H9 (cell line): ENCODE measurements at places on chromosomes 5 and 9.

- DNase-seq, result no peak
- no peak overlapping the region for H3K27ac ChIP-seq
- no peak overlapping the region for H3K4me3 ChIP-seq
- 0 out of 2 replicates have a peak, but pooled peaks cover 3% of the 10 kb centered on the region for H3K36me3 ChIP-seq
- peaks cover 9% of the 10 kb centered on the region; the same call in 1 of the 2 replicates for H3K4me1 ChIP-seq
Measured at GRCh38 chr9:68983008-68983411, 30.9 kb downstream of the PRKACG start.

- DNase-seq, result no peak
- peaks cover 49% of the 10 kb centered on the region for H3K36me3 ChIP-seq
- H3K4me1 ChIP-seq, result no peaks in the 10 kb centered on the region
Measured at GRCh38 chr9:19373527-19373926, 6.5 kb downstream of the RPS6 start.

DNA sequence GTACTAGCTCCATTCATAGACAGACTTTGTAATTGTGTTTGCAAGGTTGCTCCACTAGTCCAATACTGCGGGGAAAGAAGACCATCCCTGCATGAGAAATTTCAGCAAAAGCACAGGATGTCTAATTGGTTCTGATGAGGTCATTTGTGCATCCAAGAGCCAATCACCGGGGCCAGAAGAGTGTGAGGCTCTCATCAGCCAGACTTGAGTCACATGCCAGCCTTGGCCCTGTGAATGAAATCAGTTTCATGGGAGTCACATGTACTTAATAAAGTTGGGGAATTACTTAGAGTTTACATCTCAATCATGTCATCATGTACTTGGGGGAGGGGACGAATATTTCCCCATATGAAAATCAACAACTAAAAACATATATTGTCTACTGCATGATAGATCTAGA lies 1236.0 kb downstream of the MAT2B start:
- H3K27ac ChIP-seq, result no peak overlapping the region
- no peaks in the 10 kb centered on the region for H3K27me3 ChIP-seq
- no peaks in the 10 kb centered on the region; the same call in 2 of the 3 replicates for H3K36me3 ChIP-seq
- no peak for DNase-seq
- H3K4me1 ChIP-seq, result no peaks in the 10 kb centered on the region

DNA sequence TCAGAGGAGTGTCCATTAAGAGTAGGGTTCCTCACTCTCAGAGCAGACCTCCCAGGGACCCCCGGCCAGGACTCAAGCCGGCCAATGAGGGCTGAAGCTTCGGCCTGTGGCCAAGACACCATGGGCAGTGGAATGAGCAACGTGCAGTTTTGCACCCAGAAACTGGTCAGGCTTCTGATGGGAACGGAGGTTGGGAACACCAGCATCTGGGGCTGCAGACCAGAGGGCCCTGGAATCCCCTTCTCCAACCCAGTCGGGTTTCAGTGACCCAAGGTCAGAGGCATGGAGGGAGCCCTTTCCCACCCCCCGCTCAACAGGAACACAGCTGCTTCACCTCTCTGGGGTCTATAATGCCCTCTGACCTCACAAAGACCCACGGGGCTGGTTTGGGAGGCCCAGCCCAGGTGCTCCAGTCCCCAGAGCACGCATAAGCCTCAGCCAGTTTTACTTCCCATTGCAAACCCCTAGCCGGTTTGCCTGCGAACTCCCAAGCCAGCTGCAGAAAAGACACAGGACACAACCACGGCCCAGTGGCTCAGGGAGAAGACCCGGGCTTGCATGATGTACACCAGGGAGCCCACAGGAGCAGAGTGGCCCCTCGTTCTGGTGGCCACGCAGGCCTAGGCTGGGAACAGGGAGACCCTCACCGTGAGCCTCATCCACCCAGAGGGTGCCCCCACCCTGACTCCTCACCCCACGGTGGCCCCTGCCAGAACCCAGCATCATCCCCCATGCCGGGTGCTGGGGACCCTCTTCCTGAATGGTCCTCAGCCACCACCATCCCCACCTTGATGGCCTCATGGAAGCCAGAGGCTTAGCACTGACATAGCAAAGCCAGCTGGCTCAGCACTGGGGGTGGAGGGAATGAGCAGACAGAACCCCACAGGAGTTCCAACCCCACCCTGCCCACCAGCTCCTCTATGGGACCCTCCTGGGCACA lies 30.6 kb downstream of the VAV2 start:
- H3K36me3 ChIP-seq, result peaks cover 6% of the 10 kb centered on the region
- peaks cover 9% of the 10 kb centered on the region; the same call in 1 of the 2 replicates for H3K4me1 ChIP-seq
- H3K27ac ChIP-seq, result no peak overlapping the region
- DNase-seq, result no peak
- H3K4me3 ChIP-seq, result no peak overlapping the region

DNA sequence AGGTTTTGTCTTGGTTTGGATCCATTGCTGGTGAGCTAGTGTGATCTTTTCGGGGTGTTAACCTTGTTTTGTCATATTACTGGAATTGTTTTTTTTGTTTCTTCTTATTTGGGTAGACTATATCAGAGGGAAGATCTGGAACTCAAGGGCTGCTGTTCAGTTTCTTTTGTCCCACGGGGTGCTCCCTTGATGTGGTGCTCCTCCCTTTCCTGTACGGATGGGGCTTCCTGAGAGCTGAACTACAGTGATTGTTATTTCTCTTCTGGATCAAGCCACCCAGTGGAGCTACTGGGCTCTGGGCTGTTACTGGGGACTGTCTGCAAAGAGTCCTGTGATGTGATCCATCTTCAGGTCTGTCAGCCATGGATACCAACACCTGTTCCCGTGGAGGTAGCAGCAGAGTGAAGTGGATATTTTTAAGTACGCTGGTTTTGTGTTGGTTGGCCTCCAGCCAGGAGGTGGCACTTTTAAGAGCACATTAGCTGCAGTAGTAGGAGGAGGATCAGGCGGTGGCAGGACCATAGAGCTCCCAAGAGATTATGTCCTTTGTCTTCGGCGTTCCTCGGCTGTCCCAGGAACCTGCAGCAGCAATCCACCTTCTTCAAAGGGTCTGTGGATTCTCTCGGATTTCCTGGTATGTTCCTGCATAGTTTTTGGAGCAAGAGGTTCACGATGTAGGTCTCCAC lies 27.2 kb downstream of the SCAMP1 start:
- peaks cover 36% of the 10 kb centered on the region for H3K36me3 ChIP-seq
- no peak overlapping the region for H3K27ac ChIP-seq
- H3K27me3 ChIP-seq, result no peaks in the 10 kb centered on the region

DNA sequence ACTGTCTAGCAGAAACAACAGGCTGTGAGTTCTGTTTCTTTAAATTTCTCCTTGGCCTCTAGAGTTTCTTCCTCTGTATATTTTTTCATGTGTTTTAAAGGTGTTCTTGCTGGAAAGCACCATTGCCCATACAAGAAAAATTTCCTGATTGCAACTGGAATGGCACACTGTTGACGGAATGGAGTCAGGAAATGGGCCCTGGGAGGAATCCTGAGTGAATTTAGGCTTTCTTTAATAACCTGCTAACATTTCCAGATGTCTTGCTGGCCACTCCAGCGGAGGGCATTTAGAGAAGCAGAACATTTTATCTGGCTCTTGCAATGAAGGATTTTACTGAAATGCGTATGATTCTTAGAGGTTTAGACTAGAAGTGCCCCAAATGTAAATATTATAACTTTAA lies 736.3 kb downstream of the TAF11L14 start:
- H3K36me3 ChIP-seq, result no peaks in the 10 kb centered on the region
- no peak overlapping the region for H3K27ac ChIP-seq
- DNase-seq, result no peak
- no peaks in the 10 kb centered on the region for H3K4me1 ChIP-seq
- H3K4me3 ChIP-seq, result no peak overlapping the region

- no peaks in the 10 kb centered on the region for H3K4me1 ChIP-seq
- H3K36me3 ChIP-seq, result no peaks in the 10 kb centered on the region
- no peaks in the 10 kb centered on the region for H3K27me3 ChIP-seq
- no peak overlapping the region for H3K27ac ChIP-seq
Measured at GRCh38 chr5:155471027-155471426, 457.5 kb downstream of the KIF4B start.
